SW480 (cell line): ENCODE measurements at places on chromosomes 3 and 15.

GRCh38 chr3:50806031-50806430 lies 131.3 kb downstream of the DOCK3 start:
- DNase-seq: no peak

GRCh38 chr15:68209735-68210408 lies 4.7 kb upstream of the CALML4 start:
- DNase-seq: no peak

GRCh38 chr3:58692484-58692883 lies 25.9 kb upstream of the FAM3D start:
- DNase-seq: no peak

- no peak for DNase-seq
These were observed 83.4 kb downstream of the SLC9A9 start for GRCh38 chr3:143764840-143765239.

GRCh38 chr15:99139276-99139675 lies 34.4 kb downstream of the SYNM start:
- DNase-seq: no peak

DNA sequence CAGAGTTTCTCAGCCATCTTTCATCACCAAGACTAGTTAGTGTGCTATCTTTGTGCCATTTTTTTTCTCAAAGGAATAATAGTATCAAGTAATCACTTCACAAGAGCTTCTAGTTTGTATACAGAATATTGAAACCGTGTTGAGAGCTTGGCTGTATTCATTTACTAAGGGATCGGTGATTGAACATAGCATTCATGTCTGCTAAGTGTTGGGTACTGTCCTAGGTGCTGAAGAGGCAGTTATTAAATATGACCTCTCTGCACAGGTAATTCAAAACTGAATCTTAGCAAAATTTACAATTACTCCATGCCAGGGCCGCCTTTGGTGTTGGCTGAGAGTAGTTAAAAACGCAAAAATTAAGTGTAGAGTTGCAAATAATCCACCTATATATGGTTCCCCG lies 355.3 kb upstream of the RORA start:
- DNase-seq: peak; percentile 8

DNA sequence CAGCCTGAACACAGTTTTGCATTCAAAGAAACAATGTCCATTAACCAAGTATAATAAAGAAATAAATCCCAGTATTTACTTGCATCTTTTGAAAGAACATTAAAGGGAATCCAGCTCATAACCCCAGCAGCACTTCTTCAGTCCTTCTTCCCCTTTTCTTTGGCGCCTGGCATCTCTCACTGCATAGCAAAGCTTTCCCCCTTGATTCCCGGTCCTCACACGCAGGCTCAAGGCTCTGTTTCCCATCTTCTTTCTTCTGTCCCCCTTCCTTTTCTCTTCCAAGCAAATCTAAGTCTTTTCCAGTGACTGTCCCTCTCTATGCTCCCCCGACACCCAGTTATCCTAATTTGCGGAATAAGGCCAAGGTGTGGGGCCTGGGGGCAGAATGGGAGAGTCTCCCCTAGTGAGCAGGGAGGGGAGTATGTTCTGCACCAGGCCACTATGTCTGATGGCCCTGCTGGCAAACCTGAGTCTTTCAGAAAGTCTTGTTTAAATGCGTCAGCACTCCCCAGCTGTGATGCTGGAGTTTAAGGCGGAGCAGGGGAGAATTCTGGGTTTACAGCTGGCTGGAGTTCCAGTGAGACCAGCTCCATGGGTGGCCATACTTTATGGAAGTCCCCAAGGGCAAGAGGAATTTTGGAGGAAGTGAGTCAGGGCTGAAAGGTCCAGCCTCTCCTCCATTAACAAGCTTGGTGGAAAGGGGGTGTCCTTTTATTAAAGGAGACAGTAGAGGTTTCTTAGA lies 42.1 kb downstream of the GOLGA6A start:
- no peak for DNase-seq

DNA sequence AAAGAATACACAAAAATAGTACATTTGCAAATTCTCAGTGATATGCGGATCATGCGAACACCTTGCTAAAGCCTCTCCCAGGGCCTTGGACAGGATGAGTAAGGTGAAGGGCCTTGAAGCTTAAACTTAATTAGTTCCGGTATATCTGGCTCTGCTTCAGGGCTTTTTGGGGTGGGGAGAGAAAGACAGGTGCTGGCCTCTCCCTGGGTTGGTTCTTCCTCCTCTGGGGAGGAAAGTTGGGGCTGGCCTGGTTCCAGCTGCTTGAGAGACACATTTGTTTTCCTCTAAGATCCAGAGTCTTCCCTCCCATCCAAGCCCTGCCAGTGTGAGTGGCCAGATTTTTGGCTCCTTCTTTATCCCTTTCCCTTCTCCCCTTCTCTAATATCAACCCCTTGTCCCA lies 64.7 kb upstream of the EPHB3 start:
- no peak for DNase-seq

DNA sequence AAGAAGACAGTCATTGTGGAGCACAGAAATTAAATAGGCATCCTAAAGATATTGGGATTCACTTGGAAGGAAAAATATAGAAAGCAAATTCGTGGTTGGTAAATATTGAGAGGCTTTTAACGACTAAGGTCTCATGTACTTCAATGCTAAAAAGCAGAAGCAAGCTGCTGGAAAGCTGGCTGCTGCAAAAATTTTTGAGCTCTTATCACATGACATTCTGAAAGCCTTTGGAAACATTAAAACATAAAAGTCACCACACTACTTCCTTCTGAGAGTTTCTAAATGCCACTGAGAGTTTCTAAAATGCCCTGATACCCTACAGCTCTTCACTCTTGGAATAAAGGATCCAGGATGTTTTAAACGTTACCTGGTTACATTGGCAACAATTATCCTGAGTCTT lies 39.0 kb upstream of the CBLB start:
- no peak for DNase-seq
